Hindlimb muscle (tissue), 1 donor: ENCODE measurements at places on chromosomes 16 and 17.

GRCh38 chr16:10877472-10877946 lies 507 bp downstream of the CIITA start:
- no peak for DNase-seq

DNA sequence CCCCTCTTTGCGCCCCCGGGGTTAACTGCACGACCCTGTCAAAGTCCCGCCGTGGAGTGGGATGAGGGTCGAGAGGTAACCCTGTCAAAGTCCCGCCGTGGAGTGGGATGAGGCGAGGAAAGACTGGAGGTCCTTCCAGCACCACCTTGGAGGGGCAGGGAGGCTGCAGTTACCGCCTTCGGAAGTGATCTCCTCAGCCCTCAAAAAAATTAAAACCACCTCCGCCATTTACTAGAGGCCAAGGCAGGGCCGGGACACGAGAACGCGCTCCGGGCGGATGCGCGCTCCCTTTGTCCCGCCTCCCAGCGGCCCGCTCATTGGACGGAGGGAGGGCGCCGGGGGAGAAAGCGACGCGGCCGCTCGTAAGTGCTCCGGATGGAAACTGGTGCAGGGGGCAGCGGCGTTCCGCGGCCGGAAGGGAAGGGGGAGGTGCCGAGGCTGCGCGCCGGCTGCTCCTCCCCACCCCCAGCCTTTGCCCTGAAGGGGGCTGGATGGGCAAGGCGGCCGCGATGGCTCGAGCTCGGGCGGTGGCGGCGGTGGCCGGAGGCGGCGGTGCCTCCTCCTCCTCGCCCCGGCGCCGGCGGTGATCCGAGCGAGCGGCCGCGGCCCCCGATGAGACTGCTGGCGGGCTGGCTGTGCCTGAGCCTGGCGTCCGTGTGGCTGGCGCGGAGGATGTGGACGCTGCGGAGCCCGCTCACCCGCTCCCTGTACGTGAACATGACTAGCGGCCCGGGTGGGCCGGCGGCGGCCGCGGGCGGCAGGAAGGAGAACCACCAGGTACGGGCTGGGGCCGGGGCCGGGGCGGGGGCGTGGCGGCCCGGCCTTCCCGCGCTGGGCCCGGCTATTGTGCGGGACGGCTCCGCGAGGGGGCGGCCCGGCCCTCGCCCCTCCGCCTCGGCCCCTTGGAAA lies at the start of gene METTL9:
TSS of gene METTL9 (plus strand) at position 456 of the 909 bp plus-strand sequence. CDS start at position 613, 157 bp downstream.
- DNase-seq: peak; percentile 97

DNA sequence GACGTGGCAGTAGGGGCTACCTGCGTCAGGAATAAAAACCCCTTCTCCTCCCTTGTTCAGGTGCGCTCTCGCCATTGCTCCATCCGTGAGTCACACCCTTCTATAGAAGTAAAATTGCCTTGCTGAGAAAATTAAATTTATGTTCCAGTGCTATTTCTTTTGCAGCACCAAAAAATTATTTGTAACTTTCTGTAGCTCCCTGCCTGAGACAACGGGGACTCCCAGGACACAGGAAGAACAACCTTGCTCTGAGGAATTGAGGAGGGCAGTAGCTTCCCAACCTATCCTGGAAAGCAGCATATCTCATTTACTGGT lies 85.4 kb downstream of the EMP2 start:
- no peak for DNase-seq

GRCh38 chr17:327971-328370 lies 24.6 kb downstream of the RPH3AL start:
- DNase-seq: no peak

DNA sequence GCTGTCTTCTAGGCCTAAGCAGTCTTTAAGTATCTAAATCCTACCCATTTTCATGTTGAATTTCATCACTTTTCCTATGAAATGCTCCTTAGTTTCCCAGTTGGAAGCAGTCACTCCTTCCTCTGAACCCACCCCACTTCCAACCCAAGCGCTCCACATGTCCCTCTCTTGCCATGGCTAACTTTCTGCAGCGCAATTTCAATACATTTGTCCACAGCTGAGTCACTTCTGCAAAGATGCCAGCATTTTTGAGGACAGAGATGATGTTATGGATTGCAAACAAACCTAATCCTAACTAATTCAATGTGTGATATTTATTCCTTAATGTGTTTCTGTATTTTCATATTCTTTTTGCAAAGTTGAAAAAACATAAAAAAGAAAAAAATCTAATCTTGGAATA lies 71.7 kb downstream of the HLF start:
- DNase-seq: no peak

GRCh38 chr17:60139438-60140285 lies 10.1 kb upstream of the CA4 start:
- DNase-seq: peak; percentile 77

DNA sequence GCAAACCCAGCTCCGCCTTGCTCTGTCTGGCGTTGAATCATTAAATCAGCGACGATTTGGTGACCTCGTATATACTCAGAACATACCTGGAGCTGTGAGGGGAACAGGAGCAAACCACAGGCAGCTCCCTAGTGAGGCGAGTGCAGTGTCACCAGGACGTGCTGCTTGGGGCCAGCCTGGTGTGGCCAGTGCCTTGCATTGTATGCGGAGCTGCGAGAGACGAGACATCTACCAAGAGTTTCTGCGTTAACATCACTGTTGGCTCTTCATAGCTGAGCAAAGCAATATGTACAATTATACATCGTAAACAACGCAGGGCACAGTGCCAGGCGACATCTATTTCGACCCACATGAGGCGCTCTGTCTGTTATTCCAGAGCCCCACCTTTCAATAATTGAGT lies 27.9 kb downstream of the MINK1 start:
- DNase-seq: no peak

DNA sequence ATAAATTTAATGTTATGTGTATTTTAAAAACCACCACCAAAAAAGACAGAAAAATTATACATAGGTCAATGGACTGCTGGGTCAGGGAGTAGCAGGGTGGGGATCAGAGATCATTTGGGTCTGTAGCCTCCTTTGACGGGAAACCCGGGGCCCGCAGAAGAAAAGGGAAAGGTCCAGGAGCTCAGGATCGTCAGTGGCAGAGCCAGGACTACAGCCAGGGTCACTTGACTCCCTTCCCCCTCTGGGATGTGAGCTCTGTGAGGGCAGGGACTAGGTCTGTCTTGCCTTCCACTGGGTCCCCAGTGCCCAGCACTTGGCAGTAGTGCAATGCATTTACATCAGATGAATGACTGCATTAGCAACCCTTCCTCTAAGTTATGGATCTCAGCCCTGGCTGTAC lies 62.1 kb downstream of the TOM1L2 start:
- DNase-seq: no peak

- no peak for DNase-seq
Measured at GRCh38 chr16:24087891-24088410, 168.2 kb upstream of the CACNG3 start.

- DNase-seq: no peak
Measured at GRCh38 chr16:80656711-80657150, 115.9 kb downstream of the DYNLRB2 start.

DNA sequence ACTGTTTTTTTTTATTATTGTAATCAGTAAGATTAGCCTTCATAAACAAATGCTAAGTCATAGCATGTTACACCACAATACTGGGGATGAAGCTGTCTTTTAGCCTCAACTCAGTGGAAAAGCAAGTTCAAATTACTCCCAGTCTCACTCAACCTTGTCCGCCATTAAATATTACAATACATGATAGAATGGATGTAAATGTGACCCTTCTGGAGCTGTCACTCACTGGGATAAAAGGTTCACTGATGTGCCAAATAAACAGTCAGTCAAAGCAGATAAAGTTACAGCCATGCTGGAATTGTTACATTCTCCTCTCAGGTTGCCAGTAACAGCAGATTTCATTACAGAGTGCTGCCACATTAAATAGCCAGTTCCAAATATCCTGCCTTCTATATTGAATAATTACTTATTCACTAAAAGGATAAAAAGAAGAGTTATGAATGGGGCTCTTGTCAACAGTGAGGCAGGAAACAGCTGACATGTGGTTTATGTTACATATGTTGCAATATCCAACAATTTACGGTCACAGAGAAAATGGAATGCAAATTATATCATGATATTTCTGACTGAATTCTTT lies 53.4 kb downstream of the BRIP1 start:
- peak; percentile 2 for DNase-seq

DNA sequence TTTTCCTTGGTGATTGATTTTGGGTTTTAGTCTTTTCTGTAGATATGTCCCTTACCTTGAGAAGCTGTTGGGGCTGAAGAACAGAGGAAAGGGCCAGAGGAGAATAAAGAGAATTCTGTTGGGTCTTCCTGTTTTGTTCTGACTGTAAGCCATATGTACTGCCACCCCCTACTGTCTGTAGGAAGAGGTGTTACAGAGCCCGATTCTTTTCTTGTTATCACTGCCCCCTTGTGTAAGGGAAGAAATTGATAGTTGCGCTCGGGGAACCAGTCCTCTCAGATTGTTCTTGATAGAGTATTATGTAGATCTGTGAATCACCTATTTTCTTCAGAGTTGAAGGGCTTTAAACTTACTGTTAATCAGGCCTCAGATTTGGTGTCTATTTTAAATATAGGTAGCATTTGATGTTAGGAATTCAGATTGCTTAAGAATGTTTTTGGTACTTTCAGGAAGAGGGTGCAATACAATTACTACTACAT lies 2.4 kb downstream of the TANC2 start:
- DNase-seq: peak; percentile 81

DNA sequence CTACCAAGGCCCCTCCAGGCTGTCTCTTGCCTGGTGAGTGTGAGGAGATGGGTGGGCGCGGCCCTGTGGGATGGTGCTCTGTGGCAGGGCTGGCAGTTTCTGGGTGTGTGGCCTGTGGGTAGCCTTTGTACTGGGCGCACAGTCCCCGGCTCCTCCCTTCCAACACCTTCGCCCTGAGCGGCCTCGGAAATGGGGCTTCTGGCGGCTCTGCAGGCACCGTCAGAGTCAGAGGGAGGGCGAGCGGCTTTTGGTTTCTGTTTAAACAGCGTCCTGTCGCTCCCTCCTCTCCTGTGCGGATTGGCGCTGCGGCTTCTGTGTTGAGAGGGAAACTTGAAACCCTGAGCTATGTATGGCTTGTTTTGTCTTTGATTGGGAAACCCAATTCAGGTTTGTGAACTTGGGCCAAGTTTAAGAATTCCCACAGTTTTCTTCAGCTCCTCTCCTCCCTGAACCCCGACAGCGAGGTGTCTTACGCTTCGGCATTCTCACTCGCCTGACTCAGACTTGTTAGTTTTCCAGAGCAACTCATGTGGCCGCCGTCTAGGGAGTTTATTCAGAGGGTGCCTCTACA lies 8.3 kb upstream of the ZNF750 start:
- DNase-seq: no peak

DNA sequence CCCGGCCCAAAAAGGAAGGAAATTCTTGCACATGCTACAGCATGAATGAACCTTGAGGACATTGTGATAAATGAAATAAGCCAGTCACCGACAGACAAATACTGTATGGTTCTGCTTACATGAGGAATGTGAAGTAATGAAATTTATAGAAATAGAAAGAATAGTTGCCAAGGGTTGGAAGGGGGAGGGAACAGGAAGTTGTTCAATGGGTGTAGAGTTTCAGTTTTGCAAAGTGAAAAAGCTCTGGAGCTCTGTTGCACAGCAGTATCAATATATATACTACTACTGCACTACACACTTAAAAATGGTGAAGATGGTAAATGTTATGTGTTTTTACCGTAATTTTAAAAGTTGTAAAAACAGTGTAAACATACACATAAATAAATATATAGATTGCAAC lies 43.7 kb downstream of the PKD1L3 start:
- no peak for DNase-seq

DNA sequence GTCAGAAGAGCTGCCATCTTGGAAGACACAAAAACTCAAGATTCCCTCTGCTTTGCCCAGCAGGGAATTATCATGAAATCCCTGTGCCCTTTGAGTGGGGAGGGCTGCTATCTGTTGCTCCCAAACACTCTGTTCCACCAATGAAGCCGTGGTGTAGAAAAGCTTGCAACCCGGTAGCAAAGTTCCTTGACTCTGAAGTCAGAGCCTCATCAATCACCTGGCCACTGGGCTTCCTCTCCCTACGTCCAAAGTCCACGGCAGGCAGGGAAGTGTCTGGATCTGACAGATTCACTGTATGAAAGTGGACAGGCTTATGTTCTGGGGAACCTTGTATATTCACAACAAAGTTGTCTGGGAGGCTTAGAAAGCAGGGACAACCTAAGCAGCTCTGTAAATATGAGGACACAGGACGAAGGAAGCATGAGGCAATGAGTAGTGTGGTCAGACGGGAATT lies 343.3 kb downstream of the SLC39A11 start:
- DNase-seq: no peak

DNA sequence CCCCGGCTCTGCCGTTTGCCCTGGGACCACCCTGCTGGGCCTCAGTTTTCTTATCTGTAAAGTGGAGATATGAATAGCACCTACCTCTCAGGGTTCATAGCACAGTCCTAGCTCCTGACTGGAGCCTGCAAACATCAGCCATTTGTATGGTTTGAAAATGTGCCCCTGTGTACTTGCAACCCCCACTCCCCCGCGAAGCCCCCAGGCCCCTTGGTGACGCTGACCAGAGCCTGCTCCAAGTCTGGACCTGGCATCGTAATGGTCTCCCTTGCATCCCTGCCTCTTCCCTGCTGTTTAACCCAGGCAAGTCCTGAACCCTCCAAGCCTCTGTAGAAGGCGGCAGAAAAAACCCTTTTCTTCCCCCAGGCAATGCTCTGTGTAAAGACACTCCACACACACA lies 128.0 kb downstream of the IRF8 start:
- no peak for DNase-seq

DNA sequence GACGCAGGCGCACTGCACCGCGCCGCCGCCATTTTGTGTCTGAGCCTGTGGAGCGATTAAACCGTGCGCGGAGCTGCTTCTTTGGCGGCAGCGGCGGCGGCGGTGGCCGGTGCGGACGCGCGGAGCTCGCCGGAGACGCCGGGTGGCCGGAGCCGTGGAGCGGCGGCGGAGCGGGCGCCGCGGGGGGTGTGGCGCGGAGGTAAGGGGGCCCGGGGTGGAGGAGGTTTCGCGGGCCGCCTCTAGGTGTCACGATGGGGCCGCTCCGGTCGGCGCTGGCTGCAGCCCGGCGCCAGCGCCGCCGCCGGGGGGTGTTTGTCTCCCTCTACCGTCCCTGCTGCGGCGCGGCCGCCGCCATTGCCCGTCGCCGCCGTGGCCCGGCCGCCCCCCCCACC lies at the start of gene CTCF:
TSS of gene CTCF (plus strand) at position 1 of the 392 bp plus-strand sequence. CDS start 48,307 bp downstream, outside the sequence.
- DNase-seq: peak; percentile 89

DNA sequence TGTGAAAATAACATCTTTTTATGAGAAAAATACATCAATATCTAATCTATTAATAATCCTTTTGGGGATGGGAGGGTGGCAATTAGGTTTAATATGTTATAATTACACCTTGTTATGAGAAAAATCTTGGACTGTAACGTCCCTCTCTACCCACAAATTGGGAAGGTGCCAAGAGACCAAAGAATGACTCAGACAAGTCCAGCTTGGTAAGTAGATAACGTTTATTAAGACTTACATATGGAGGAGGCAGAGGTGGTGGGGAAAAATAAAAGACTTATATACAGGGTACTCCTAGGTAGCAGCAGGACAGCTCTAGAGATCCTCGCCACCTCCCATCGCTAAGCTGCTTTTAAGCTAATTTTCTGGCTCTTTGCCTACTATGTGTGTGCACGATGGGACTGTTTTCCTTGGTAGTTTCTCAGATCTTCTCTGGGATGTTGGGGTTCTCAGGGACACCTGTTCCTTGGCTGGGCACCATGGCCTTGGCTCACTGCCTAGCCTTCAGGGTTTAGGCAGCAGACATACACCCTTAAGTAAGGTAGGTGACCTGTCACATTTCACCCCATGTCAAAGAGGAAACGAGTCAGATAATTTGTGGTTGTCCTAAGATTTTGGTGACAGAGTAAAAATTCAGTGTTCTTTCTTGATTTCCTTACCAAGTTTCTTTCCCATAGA lies 31.5 kb downstream of the RBL2 start:
- no peak for DNase-seq

- DNase-seq: no peak
Measured at GRCh38 chr16:9849697-9850245, 332.5 kb downstream of the GRIN2A start.
